ENCODE measurements at places on chromosomes 2 and 18.

- DNase-seq, result no peak
These were observed 22.3 kb downstream of the PECR start for GRCh38 chr2:216059233-216059834.

- DNase-seq, result no peak
These were observed 174.9 kb downstream of the RAB3GAP1 start for GRCh38 chr2:135226961-135227360.

- no peak for DNase-seq
These were observed 896 bp downstream of the CACNB4 start for GRCh38 chr2:152097801-152098495.

DNA sequence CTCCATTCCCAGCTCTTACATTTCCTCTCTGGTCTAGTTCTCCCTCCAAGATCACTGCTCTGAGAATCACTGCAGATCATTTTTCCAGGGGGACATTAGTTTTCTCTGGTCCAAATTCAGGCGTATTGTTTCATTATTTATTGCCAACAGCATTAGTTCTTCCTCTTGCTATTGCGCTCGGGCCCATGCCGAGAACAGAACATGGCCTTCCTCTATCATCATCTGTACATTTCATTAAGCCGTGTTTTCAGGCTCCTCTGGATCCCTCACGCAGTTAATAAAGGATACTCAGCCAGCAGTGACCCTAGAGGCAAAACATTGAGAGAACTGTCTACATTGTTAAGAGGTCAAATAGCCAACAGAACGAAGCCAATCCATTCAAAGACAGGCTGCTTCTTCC is 63.9 kb downstream of the CCBE1 start:
- DNase-seq, result no peak

GRCh38 chr2:171308280-171309054 is 125.3 kb downstream of the METTL8 start:
- no peak for DNase-seq

DNA sequence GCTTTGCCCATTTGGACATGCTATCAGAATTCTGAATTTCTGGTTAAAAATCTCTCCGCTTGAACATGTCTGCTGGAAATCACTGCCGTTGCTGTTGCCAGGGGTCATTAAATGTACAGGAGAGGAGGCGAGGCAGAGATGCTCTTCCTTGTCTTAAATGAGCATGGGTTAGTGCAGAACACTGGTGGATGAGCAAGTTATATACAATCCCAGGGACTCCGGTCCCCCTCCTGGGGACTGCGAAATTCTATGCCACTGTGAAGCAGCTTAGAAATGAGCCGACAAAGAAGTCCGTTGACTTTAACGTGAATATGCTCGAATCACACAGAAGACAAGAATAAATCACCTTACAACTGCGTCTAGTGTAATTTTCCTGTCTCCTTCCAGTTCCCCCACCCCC is 95.1 kb upstream of the KLHL14 start:
- no peak for DNase-seq

GRCh38 chr2:3954261-3954660 is 250.9 kb downstream of the DCDC2C start:
- no peak for DNase-seq

DNA sequence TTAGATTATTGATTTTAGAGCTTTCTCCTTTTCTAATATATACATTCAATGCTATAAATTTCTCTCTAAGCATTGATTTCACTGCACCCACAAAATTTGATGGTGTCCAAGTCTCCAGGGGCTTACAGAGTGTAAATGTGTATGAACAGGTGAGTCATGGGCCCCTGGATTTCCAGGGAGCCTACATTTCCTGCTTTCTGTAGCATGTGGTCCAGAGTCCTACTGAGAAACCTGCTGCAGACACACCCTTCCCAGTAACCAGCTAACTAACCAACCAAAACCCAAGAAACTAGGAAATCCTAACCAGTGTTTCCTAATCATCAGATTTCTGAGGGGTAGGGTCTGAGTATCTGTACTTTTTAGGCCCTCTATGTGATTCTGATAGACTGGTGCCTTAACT is 39.5 kb upstream of the TANC1 start:
- DNase-seq, result no peak

DNA sequence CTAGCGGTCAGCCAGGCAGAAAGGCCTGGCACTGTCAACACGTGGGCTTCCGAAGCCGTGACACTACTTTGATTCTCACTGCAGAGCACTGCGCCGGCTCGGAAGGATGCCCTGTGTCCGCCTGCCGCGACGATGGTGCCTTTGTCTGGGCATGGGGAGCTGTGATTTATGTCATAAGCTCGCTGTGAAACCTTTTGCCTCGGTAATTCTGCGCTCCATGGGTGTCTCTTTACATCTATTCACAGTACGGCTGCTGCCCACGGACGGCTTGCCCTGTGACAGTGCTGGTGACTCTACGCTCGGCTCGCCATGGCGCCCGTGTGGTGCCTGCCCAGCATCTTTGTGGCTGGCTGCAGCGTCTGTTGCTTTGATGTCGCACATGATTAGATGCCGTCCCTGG is 43.1 kb upstream of the GBX2 start:
- no peak for DNase-seq

DNA sequence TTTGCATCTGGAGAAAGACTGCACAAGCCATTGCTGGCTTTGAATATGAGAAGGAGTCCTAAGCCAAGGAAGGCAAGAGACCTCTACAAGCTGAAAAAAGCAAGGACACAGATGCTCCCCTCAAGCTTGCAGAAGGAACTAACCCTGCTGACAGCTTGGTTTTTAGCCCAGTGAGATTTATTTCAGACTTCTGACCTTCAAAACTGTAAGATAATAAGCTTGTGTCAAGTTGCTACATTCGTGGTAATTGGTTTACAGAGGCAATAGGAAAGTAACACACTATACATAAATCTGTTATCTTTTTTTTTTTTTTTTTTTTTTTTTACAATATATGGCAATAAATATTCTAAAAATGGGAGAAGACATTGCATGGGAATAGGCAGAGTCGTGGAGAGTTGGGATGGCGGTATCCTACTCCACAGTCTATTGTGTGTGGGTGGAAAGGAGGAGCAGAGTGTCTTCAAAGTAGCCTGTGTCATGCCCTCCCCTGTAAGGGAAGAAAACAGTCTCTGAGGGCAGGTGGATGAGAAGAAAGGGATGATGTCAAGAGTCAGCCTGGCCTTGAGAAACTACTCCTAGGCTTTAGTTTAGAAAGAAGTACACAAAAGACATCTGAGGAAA is 196.9 kb downstream of the THSD7B start:
- DNase-seq, result no peak

DNA sequence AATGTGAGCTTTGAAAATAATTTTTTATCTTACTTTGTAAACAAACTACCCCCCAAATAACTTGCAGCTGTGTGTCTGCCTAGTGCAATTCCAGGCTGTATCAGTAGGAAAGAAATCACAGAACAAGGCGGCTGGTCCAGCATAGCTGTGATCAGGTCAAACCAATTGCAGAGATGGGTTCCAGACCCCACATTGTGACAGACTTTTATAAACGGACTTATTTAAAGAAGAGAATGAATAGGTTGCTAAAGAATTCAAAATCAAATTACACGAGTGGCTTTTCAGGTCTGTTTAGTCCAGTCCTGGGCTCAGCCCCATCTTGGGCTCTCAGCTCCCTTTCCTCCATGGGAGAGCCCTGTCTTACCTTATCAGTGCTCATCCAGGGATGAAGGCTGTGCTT is 11.1 kb downstream of the BMP10 start:
- DNase-seq, result no peak

GRCh38 chr2:222024932-222025880 is 273.6 kb downstream of the PAX3 start:
- peak; percentile 2 for DNase-seq

- DNase-seq, result no peak
These were observed 167.2 kb upstream of the MGAT5 start for GRCh38 chr2:134086594-134087219.

- DNase-seq, result no peak
These were observed 49.6 kb downstream of the ZEB2 start for GRCh38 chr2:144470334-144470733.

GRCh38 chr2:197707316-197708213 is 2.4 kb downstream of the MARS2 start:
- peak; percentile 61 for DNase-seq

DNA sequence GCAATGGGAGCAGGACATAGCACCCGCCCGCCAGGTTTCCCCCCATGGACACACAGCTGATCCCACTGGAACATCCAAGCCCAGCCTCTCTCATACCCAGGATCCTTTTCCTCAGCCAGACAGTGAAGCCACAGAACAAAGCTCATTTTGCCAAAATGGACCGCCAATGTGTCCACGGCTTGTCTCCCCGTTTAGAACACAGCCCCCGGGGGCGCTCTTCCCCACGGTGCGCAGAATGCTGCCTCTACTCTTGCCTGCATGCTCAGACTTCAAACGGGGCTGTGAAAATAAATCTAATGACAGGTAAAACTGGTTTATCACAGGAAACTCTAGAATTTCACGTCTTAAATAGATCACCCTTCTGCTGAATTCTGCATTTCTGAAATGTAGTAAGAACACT is 548.5 kb upstream of the ID2 start:
- no peak for DNase-seq

DNA sequence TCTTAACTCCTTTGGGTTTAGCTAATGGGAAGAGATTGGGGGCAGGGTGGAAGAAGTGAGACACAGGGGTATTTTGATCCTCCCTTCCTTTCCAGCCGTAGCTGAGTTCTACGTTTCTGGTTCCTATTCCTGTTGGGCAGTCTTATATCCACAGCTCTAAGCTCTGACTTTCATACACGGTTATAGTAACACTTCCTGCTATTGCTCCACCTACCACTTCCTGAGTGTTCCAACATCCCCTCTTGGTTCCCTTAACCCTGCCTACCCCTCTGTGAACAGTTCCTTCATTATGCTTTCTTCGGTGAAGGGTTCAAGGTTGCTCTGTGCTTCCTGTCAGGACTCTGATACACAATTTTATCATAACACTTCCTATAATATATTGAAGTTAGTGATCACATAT is 205.1 kb downstream of the DNAH7 start:
- peak; percentile 10 for DNase-seq

DNA sequence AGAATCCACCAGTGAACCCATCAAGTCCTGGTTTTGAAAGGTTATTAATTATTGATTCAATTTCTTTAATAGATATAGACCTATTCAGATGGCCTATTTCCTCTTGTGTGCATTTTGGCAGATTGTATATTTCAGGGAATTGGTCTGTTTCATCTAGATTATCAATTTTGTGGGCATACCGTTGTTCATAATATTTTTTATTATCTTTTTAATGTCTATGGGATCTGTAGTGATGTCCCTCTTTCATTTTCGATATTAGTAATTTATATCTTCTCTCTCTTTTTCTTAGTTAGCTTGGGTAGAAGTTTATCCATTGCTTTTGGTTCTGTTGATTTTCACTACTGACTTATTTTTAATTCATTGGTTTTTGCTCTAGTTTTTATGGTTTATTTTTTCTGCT is 39.9 kb upstream of the TANC1 start:
- DNase-seq, result no peak

DNA sequence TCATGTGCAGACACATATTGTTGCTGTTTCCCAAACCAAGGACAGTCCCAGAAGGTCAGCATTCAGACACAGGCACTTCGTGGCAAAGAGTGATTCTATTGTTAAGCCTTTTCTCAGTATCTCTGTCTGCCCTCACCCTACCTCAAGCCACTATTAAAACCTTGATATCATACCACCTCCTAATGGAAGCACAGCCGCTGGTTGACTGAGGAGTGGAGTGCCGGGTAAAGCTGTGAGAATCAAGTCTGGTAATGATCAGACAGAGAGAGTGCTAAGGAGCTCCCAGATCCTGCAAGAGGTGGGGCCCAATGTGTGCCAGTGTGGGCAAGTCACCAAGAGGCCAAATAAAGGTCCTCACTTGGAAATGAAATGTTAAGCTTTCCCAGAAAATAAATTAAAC is 819.5 kb downstream of the BCL11A start:
- no peak for DNase-seq

- DNase-seq, result no peak
These were observed 69.7 kb downstream of the DCC start for GRCh38 chr18:52409727-52410126.

- DNase-seq, result no peak
These were observed 52.8 kb downstream of the TTC32 start for GRCh38 chr2:19848952-19849351.

GRCh38 chr2:58045580-58046334 is 849 bp upstream of the VRK2 start:
- no peak for DNase-seq

DNA sequence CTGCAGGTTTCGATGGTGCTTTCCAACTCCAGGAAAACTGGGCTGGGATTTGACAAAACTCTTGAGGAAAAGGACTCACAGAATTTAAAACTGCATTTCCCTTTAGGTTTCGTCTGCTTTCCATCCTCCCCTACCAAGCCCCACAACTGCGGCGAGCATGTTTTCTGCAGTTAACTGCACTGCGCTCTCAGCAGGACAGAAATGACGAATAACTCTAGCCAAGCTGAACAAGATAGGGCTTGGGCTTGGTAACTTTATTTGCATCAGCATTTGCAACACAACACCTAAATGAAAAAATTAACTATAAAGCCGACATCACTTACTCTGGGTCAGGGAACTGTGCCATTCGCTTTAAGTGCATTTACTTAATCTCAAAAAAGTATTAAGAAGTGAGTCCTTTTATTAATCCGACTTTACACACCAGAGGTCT is 669 bp upstream of the PIKFYVE start:
- peak; percentile 55 for DNase-seq

DNA sequence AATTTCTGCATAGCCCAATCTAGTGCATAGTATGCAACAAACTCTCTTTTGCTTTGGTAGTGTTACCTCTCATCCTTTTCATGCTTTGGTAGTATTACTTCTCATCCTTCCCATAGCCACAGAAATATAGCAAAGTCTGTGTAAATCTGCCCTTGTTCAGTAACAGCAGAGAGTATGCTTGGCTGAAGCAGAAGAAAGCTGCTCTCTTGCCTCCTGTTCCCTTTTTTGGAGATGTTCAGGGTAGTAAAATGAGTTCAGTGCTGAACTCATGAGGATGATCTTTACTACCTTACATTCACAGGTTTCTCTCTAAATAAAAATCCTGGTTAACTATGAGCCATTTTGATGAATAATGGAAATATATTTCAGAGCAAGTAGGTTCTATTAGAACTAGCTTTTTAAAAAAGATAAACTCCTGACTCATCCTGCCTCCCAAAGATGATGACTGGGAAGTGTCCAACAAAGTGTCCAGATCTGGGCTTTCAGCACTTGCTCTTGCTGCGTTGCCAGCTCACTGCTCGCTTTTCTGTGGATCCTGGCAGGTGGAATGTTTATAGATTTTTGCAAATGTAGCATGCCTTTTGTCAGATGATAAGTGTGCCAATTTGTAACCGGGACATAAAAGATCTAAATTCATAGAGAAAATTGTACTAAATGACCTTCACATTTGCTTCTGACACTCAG is 29.4 kb upstream of the CHMP3 start:
- DNase-seq, result no peak

GRCh38 chr2:170714381-170715061 is 616 bp upstream of the SP5 start:
- DNase-seq, result no peak

- no peak for DNase-seq
These were observed 85.5 kb upstream of the CYP26B1 start for GRCh38 chr2:72233211-72233610.

DNA sequence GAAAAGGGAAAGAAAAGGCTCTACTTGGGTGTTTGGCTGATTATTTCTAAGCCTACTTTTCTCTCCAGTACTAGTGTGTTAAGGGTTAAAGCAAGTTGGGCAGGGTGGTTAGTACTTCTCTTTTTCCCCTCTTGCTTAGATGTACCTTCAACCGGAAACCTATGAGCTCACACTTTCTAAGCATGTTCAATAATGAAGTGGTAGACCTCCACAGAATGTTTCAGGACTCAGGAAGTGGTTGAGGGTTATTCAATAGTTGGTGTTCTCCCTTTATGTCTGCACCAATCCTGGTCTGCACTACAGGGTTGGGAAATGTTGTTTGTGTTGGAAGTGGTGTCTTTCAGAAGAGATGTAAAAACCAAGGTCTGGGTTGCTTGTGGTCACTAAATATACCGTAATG is 137.1 kb downstream of the ZEB2 start:
- DNase-seq, result peak; percentile 99
